Osteoblast (primary cell): ENCODE measurements at places on chromosomes 12 and 14. TPM values are rescaled to one million over a fixed set of nuclear protein-coding genes. Genes with fewer than 3 reads are reported as not detected.

- no peaks in the 10 kb centered on the region for H3K27me3 ChIP-seq
- no peaks in the 10 kb centered on the region for H3K4me1 ChIP-seq
- H3K4me3 ChIP-seq = no peak overlapping the region
- H3K27ac ChIP-seq = no peak overlapping the region
- H3K36me3 ChIP-seq = no peaks in the 10 kb centered on the region
Observed at GRCh38 chr12:129073157-129073915, 220.1 kb downstream of the GLT1D1 start.

SLCO1B1 gene
- total RNA-seq = not detected in 2 replicates

FSCB gene
- not detected in 2 replicates for total RNA-seq

DNA sequence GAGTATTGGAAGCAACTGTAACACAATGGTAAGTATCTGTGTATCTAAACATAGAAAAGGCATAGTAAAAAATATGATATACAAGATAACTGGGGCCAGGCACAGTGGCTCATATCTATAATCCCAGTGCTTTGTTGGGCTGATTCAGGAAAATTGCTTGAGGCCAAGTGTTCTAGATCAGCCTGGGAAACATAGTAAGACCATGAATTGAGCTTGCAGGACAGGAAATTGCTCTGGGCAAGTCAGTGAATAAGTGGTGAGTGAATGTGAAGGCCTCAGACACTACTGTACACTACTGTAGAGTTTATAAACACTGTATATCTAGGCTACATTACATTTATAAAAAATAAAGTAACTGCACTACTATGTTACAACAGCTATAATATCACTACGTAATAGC lies 75.2 kb downstream of the GPR135 start:
- no peak overlapping the region for H3K4me3 ChIP-seq
- no peaks in the 10 kb centered on the region for H3K36me3 ChIP-seq
- H3K27me3 ChIP-seq = no peaks in the 10 kb centered on the region
- H3K4me1 ChIP-seq = no peaks in the 10 kb centered on the region
- H3K27ac ChIP-seq = no peak overlapping the region

DNA sequence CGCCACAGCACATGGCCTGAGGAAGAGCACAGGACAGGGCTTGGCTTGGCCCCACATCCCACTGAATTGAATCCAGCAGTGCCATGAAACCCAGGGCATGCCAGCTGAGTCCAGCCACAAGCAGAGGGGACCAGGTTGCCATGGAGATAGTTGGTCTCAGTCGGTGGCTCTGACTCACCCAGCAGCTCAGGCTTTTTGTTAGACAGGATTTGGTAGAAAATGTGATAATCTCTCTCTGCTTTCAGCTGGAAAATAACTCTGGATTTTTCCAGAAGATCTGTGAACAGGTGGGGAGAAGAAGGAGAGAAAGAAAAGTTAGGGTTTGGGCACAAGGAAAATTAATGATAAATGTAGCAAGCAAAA lies 4.8 kb downstream of the MYH7 start:
- no peak overlapping the region for H3K4me3 ChIP-seq
- peak; percentile 72 for DNase-seq
- peaks cover 5% of the 10 kb centered on the region for H3K27me3 ChIP-seq
- no peaks in the 10 kb centered on the region for H3K4me1 ChIP-seq
- H3K36me3 ChIP-seq = no peaks in the 10 kb centered on the region

DNA sequence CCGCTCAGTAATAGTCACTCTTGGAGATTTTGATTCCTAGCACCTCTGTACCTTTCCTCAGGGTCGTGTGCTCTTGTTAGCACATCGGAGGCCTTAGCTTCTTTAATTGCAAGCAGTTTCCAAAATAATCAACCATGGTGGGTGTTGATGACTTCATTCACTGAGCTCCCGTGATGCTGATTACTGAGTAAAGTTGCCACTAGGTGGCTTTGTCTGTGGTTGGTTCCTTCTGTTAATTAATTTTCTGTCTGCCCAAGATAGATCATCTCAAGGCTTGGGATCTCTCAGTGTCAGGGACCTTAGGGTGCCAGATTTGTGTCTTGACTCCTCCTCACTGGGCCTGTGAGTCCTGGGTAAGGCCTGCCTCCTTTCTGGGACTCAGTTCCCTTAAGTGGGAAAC lies 54.3 kb downstream of the PTPN11 start:
- no peaks in the 10 kb centered on the region for H3K27me3 ChIP-seq
- peaks cover 50% of the 10 kb centered on the region for H3K36me3 ChIP-seq
- peak; percentile 53 for DNase-seq
- no peaks in the 10 kb centered on the region for H3K4me1 ChIP-seq

DNA sequence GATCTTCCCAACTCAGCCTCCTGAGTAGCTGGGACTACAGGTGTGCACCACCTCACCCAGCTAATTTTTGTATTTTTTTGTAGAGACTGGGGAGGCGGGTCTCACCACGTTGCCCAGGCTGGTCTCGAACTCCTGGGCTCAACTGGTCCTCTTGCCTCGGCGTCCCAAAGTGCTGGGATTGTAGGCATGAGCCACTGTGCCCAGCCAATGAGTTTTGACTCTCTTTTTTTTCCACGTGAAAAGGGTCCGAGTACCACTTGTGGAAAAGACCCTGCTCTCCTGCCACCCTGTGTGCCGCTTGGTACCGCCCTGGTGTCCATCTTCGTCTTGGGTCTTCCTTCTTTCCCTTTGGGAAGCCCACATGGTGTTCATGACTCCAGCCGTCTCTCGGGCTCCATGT lies 17.6 kb downstream of the TEDC1 start:
- no peaks in the 10 kb centered on the region for H3K4me1 ChIP-seq
- no peak for DNase-seq
- no peaks in the 10 kb centered on the region for H3K36me3 ChIP-seq
- peaks cover 11% of the 10 kb centered on the region for H3K27me3 ChIP-seq

GRCh38 chr14:89899917-89900663 lies 54.4 kb downstream of the EFCAB11 start:
- DNase-seq = peak; percentile 84
- no peaks in the 10 kb centered on the region for H3K36me3 ChIP-seq
- H3K27ac ChIP-seq = no peak overlapping the region

DNA sequence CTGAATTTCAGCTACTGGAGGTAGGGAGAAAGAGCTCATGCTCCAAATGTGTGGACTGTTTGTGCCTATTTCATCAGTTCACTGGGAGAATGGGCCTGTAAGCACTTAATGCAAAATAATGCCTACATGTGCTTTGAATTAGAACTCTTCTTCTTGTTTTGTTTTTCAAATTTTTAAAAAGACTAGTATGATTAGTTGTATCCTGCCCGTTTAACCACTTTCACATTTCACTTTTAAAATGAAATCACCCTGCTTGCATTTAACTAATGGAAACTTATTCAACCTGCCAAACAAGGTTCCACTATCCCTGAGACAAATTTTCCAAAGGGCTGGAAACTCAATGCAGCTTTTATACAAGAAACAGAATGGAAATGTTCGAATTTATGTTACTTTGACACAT lies 79.7 kb downstream of the SAMD4A start:
- H3K36me3 ChIP-seq = no peaks in the 10 kb centered on the region
- no peaks in the 10 kb centered on the region for H3K27me3 ChIP-seq
- DNase-seq = no peak
- H3K27ac ChIP-seq = no peak overlapping the region
- H3K4me3 ChIP-seq = no peak overlapping the region

GRCh38 chr12:44077294-44077693 lies 241.4 kb downstream of the TMEM117 start:
- no peaks in the 10 kb centered on the region for H3K27me3 ChIP-seq
- H3K4me1 ChIP-seq = no peaks in the 10 kb centered on the region
- no peak overlapping the region for H3K27ac ChIP-seq
- no peak overlapping the region for H3K4me3 ChIP-seq
- no peak for DNase-seq
- no peaks in the 10 kb centered on the region for H3K36me3 ChIP-seq

MANSC4 gene
- total RNA-seq = not detected in 2 replicates

- peak; percentile 77 for DNase-seq
- H3K27ac ChIP-seq = peak within 1 kb of the TSS; percentile 1
- peaks cover 33% of the 10 kb centered on the region for H3K4me1 ChIP-seq
- no peaks in the 10 kb centered on the region for H3K36me3 ChIP-seq
- H3K27me3 ChIP-seq = peaks cover 50% of the 10 kb centered on the region
- peak within 1 kb of the TSS; percentile 45 for H3K4me3 ChIP-seq
Observed at GRCh38 chr12:48978291-48978740, at the start of gene WNT1. Gene WNT1 (plus strand): TSS chr12:48978322. CDS start chr12:48978651, 329 bp downstream.

GRCh38 chr14:68842298-68842697 lies 49.4 kb upstream of the ZFP36L1 start:
- H3K27ac ChIP-seq = no peak overlapping the region
- no peak overlapping the region for H3K4me3 ChIP-seq
- H3K4me1 ChIP-seq = peaks cover 14% of the 10 kb centered on the region
- peaks cover under 1% of the 10 kb centered on the region for H3K36me3 ChIP-seq

- H3K36me3 ChIP-seq = no peaks in the 10 kb centered on the region
- no peak for DNase-seq
- H3K4me3 ChIP-seq = no peak overlapping the region
- H3K4me1 ChIP-seq = no peaks in the 10 kb centered on the region
Observed at GRCh38 chr12:124088217-124088907, 115.3 kb downstream of the ZNF664 start.

DNA sequence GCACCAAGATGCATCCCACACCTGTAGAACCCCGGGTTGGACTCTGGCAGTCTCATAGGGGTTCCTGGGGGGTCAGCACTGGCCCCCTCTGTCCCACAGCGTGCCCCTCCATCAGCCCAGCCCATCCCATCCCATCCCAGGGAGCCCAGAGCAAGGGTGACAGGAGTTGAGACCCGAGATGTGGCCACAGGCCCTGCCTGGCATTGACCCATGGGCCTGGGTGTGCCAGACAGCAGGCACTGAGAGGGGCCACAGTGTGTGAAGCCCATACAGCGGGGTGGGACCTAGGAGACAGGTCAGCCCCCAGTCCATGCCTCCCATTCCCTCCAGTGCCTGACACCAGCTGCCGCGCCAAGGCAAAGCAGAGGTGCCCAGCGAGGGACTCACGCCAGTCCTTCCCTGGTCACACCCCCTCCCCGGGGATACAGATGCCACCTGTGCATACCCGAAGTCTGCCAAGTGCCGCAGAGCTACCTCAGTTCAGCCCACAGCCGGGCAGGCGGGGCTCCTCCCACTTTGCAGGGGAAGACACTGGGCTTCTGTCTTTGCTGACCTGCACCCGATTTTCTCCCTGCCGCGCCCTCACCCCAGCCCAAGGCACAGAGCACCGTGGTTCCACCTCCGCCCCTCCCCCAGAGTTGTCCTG lies 50.4 kb downstream of the CYP46A1 start:
- no peaks in the 10 kb centered on the region for H3K27me3 ChIP-seq
- peak; percentile 83 for DNase-seq
- peaks cover 11% of the 10 kb centered on the region for H3K4me1 ChIP-seq
- no peak overlapping the region for H3K4me3 ChIP-seq

DNA sequence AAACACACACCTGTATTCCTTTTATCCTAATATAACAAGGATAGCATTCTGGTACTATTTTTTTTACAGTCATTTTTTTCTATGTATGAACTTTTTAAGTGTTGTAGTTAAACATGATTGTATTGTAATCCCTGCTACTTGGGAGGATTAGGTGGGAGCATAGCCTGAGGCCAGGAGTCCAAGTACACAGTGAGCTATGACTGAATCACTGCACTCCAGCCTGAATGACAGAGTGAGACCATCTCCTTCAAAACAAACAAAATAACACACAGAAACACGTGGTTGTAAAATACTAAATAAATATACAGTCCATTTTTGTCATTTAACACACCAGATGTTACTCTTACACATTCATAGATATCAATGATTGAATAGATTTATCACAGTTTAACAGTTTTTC lies 56.9 kb downstream of the MAP4K5 start:
- no peak for DNase-seq
- peaks cover 54% of the 10 kb centered on the region for H3K36me3 ChIP-seq
- H3K27me3 ChIP-seq = no peaks in the 10 kb centered on the region
- no peaks in the 10 kb centered on the region for H3K4me1 ChIP-seq
- no peak overlapping the region for H3K4me3 ChIP-seq

NGB gene
- total RNA-seq = not detected in 2 replicates

DNA sequence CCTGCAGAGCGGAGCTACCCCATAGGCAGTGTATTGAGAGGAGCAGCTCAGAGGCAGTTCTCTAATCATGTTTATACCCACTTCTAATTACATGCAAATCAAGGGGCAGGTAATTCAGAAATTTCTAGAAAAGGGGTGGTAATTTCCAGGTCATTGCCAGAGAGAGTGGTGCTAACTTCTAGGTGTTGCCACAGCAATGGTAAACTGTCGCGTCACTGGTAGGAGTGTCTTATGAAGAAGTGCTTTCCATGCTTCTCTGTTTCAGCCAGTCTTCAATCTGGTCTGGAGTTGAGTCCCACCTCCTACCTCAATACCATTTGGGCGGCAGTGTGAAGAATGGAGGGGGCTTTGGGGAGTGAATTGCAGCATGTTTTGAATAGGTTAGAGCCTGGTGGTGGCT lies 8.5 kb upstream of the AMN1 start:
- no peaks in the 10 kb centered on the region for H3K27me3 ChIP-seq
- H3K4me1 ChIP-seq = peaks cover 21% of the 10 kb centered on the region
- no peak for DNase-seq
- no peak overlapping the region for H3K4me3 ChIP-seq

DNA sequence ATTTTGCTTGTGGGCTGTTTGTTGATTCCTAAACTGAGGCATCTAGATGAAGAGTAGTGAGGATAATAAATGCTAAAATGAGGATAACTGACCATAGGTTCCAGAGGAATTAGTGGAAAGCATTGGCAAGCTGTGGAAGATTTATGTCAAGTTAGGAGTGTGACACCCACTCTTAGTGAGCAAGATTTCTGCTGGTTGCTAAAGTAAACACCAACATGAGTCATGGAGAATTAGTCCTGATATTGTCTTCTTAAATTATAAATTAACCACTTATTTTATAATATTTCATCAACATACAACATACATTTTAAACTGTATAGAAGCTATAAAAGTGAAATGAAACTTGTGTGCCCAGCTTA lies 328.2 kb downstream of the RPL10L start:
- DNase-seq = no peak
- H3K27ac ChIP-seq = no peak overlapping the region

PRB2 gene
- total RNA-seq = not detected in 2 replicates

- no peak for DNase-seq
- no peaks in the 10 kb centered on the region for H3K27me3 ChIP-seq
- H3K4me1 ChIP-seq = peaks cover 49% of the 10 kb centered on the region
- no peak overlapping the region for H3K4me3 ChIP-seq
- no peak overlapping the region for H3K27ac ChIP-seq
Observed at GRCh38 chr12:118185602-118186397, 49.9 kb downstream of the PEBP1 start.

- H3K27ac ChIP-seq = no peak overlapping the region
- no peak overlapping the region for H3K4me3 ChIP-seq
- peaks cover 4% of the 10 kb centered on the region for H3K27me3 ChIP-seq
- peaks cover 13% of the 10 kb centered on the region for H3K4me1 ChIP-seq
- no peak for DNase-seq
- H3K36me3 ChIP-seq = no peaks in the 10 kb centered on the region
Observed at GRCh38 chr12:28955491-28955890, 193.6 kb upstream of the FAR2 start.

HOXC10 gene
- total RNA-seq = 9.7 and 11.2 TPM in 2 replicates

GRCh38 chr12:51672334-51672733 lies 81.3 kb downstream of the SCN8A start:
- no peak overlapping the region for H3K4me3 ChIP-seq
- no peaks in the 10 kb centered on the region for H3K4me1 ChIP-seq
- no peaks in the 10 kb centered on the region for H3K36me3 ChIP-seq
- no peak overlapping the region for H3K27ac ChIP-seq
- no peak for DNase-seq

SLC7A7 gene
- 4.3 and 4.7 TPM in 2 replicates for total RNA-seq

KLRB1 gene
- not detected in 2 replicates for total RNA-seq

GRCh38 chr12:57620936-57621496 lies 9.8 kb downstream of the ARHGEF25 start:
- DNase-seq = peak; percentile 87
- peaks cover 3% of the 10 kb centered on the region for H3K36me3 ChIP-seq
- no peak overlapping the region for H3K27ac ChIP-seq
- H3K4me3 ChIP-seq = peak overlapping the region; percentile 67
- peaks cover 47% of the 10 kb centered on the region for H3K27me3 ChIP-seq

- H3K4me3 ChIP-seq = no peak overlapping the region
- no peak overlapping the region for H3K27ac ChIP-seq
- H3K27me3 ChIP-seq = no peaks in the 10 kb centered on the region
- peaks cover 45% of the 10 kb centered on the region for H3K4me1 ChIP-seq
- DNase-seq = no peak
Observed at GRCh38 chr12:65675141-65675621, 149.1 kb upstream of the HMGA2 start.
